ENCODE measurements at places on chromosomes 3 and 15. TPM values are rescaled to one million over a fixed set of nuclear protein-coding genes. Genes with fewer than 3 reads are reported as not detected.

DNA sequence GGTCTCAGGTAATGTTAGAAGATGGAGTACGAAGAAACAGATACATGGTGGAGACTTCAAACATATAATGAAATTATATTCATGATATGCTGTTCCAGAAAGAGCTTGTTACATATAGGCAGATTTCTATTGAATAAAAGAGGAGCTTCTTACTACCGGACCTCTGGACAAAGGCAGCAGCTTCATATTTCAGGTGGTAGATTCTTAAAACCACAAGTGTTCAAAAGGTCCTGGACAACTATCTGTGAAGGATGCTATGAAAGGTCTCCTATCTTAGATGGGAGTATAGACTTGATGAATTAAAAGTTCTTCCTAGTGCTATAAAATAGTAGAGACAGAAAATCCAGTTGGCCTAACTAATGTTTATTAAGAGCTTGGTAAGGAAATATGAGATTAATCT is 43.2 kb downstream of the MYLK start:
- DNase-seq, result no peak

- peak; percentile 33 for DNase-seq
These were observed at the start of gene MAP6D1 for GRCh38 chr3:183825456-183826161. TSS of gene MAP6D1 (minus strand) at chr3:183825577. CDS start at chr3:183825547, 30 bp downstream.

- DNase-seq, result no peak
These were observed 7.0 kb downstream of the CCNL1 start for GRCh38 chr3:157152930-157153329.

DNA sequence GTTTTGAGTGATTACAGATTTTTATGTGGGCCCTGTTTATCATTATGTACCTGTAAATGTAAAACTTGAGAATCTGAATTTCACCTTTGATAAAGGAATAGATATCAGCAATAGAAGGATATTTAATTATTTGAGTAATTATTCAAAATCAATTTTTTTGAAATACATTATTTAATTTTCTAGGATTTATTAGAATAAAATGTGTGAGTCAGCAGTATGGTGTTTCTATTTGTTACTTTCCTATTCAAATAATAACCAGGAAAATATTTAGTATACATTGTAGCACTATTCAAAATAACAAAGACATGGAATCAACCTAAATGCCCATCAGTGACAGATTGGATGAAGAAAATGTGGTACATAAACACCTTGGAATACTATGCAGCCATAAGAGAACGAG is 22.1 kb downstream of the CAPN7 start:
- DNase-seq, result no peak

GRCh38 chr3:129890891-129891290 is 2.6 kb downstream of the TMCC1 start:
- no peak for DNase-seq

ZMYND10 gene
- 4.7 TPM for polyA plus RNA-seq

- DNase-seq, result no peak
These were observed 173.2 kb downstream of the ALCAM start for GRCh38 chr3:105539897-105540296.

Data from right renal pelvis (tissue), 4 donors.